ENCODE measurements at places on chromosomes 6 and 20.

GRCh38 chr6:115602466-115602865, 458.2 kb downstream of the FRK start:
- DNase-seq: no peak

DNA sequence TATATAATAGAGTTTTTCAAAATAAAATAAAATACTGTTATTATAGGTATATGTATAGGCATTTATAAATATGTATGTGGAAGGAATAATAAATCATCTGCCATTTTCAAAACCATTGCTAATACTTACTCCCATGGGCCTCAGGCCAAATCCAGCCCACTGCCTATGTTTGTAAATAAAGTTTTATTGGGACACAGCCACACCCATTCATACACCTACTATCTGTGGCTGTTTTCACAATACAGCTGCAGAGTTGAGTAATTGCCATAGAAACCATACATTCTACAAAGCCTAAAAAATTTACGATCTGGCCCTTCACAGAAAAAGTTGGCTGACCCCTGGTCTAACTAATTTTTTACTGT, 9.5 kb downstream of the ALDH5A1 start:
- DNase-seq: no peak

DNA sequence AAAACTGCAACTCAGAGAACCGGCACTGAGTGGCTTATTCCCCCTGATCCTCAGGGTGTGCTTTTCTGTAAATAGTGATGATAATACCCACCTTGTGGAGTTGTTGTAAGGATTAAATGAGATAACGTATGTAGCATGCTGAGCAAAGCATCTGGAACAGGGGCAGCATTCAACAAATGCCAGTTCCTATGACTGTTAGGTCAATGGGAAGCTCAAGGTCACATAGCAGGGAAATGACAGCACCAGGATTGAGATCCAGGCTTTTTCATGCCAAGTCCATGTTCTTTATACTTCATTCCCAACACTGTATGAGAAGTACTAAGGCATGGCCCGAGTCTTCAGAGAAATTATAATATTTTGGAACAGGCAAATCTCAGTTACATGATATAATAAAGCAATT, 5.1 kb downstream of the RCAN2 start:
- no peak for DNase-seq

DNA sequence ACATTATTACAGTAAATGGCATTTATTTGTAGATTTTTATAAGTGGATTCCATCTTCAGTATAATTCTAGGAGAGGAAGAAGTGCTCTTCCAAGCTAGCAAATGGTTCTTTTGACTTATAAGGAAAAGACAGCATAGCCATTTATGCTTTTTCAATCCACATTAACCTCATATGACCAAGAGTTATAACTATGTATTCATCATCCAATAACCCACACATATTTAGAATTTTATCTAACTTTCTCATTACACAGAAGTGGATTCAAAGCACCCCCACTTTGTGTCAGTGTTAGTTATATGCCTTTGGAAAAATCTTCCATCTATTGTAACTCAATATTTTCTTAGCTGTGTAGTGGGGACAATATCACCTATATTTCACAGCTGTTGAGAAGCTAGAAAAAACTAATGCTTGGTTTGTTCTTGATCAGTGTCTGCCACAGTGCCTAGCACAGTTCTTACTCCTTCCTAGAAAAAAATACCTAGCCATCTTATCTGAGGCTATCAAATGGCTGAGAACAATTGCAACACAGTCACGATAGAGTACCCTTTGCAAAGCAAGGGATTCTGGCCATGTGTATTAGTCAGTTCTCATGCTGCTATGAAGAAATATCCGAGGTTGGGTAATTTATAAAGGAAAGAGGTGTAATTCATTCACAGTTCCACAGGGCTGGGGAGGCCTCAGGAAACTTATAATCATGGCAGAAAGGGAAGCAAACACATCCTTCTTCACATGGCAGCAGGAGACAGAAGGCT, 986.3 kb downstream of the TFAP2A start:
- no peak for DNase-seq

GRCh38 chr6:129353067-129353466, 356.9 kb downstream of the ARHGAP18 start:
- no peak for DNase-seq

DNA sequence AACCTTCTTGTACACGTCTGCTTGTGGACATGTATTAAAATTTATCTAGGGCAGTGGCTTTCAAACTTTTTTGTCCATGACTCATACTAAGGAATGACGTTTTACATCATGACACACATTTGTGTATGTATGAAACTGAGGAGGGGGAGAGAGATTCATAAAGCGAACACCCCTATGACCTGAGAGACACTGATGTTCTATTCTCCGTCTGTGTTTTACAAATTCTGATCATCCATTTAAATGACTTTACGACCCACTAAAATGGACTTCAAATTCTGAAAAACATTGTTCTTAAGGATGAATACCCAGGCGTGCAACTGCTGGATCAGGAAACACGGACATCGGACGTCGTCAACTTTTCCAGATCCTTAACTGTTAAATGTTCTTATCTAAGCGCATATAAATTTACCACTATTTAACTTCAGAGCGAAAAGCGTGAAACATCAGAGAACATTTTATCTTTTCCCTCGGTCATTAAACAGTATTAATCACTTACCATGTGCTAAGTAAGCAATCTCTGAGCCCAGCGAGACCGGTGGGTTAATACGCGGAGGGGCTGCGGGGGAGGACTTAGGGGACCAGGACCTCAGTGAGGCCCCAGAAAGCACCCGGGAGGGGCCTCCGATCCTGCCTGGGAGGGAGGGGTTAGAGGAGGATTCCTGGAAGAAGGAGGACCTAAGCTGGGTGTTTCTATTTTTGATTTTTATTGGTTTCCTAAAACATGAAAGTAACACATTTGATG, 1.2 kb downstream of the PLAGL1 start:
- no peak for DNase-seq

DNA sequence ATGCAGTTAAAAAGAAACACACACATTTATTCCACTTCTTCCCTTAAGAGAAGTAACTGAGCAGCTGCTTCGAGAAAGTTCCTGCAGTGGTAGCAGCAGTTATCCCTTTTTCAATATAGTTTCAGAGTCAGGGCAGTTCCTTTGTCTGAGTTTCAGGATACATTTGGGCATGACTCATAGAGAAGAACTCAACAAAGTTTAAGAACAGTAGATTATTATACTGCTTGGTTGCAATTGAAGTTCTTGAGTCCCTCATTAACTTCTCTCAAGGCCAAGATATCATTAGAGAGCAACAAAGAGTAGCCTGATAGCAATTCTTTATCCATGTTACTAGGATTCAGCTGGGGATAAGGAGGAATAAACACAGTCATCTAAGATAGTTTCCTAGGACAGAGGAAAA, 54.4 kb downstream of the TPD52L1 start:
- no peak for DNase-seq

GRCh38 chr6:113723182-113723581, 134.0 kb upstream of the MARCKS start:
- no peak for DNase-seq

- DNase-seq: no peak
These were observed 2.4 kb downstream of the LRFN2 start for GRCh38 chr6:40584741-40585140.

DNA sequence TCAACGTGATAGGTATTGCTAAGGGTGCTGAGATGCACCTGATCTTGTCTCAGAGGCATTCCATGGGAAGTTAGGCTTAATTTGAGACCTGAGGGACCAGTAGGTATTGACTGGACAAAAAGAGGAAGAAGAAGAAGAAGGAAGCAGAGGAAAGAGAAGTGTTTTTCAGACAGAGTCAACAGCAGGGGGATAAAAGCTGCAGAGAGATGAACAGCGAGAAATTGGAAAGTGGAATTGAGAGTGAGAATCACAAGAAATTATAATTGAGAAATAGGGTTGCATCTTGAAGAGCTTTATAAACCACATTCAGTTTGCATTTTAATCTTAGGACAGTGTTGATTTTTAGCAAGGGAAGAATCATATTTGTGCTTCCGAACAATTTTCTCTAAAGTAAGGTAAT, 254.0 kb downstream of the CD83 start:
- no peak for DNase-seq
